ENCODE measurements at places on chromosomes 6 and 20. TPM values are rescaled to one million over a fixed set of nuclear protein-coding genes. Genes with fewer than 3 reads are reported as not detected.
A peak's percentile ranks its signal among the peaks of the same experiment; 100 is the strongest.

The TREML1 gene
- not detected for total RNA-seq

The HLA-DOA gene
- total RNA-seq = not detected

The MATN4 gene
- not detected for total RNA-seq

DNA sequence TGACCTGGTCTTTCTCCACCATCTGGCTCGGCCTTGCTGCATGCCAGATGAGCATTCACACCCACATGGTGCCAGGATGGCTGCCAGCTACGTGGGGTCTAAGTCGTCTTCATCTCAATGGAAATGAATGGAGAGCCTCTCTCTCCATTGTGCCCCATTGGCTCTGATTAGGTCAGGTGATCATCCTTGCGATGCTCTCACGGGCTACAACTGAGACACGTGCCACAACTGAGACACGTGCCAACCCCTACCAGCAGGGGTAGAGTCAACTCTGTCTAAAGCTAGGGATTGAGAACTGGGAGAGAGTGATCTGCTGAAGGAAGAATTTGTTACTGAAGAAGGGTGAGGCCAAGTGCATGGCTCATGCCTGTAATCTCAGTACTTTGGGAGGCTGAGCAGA lies 67.3 kb upstream of the RALY start:
- DNase-seq = no peak

DNA sequence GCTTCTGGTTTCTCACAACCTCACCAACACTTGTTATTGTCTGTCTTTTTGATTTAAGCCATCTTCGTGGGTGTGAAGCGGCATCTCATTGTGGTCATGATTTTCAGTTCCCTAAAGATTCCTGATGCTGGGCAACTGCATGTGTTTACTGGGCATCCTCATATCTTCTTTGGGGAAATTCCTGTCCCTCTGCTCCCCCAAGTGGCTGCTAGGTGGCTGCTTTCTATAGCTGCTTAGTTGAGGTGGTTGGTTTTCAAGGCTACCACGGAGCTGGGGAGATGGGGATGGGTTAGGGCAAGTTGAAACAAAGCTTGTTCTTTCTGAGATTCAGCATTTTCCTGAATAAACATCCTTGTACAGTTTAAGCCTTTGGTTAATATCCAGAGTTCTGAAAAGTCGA lies 403.9 kb upstream of the SULF2 start:
- DNase-seq = peak; percentile 44

GRCh38 chr20:35575958-35576357 lies 34.1 kb downstream of the ERGIC3 start:
- no peak for DNase-seq

- DNase-seq = no peak
Observed at GRCh38 chr6:165823609-165824326, 160.7 kb upstream of the PDE10A start.

DNA sequence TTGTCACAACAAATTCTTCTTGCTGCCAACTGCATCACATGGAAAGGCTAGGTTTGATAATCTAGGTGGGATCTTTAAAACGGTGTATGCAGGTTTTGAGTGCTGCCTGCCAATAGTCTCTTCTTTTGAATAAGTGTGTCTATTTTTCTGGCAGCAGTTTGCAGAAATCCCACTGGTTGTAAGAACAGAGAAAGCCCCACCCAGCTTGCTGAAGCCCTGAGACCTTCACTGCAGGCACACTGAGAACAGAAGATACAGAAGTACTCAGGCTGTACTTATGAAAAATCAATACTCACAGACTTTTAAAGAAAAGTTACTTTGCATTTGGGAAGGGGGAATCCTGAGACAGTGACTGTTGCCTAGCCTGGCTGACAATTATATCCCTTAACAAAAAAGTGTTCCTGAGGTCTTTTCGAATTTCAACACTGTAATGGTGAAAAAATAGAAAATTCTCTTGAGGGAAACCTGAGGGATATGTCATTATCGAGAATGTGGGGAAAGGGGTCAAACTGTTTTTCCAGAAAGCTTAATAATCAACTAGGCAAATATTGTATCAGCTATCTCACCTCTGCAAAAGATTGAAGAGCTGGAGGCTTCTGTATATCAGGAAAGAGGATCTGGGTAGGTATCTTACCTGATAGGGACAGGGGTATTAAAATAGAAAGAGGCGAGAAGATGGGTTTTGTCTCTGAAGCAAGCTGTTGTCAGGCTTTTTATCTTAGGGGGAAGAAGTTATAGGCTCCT lies 199.9 kb downstream of the LRFN2 start:
- no peak for DNase-seq

GRCh38 chr6:168589275-168589674 lies 148.3 kb downstream of the SMOC2 start:
- DNase-seq = no peak

DNA sequence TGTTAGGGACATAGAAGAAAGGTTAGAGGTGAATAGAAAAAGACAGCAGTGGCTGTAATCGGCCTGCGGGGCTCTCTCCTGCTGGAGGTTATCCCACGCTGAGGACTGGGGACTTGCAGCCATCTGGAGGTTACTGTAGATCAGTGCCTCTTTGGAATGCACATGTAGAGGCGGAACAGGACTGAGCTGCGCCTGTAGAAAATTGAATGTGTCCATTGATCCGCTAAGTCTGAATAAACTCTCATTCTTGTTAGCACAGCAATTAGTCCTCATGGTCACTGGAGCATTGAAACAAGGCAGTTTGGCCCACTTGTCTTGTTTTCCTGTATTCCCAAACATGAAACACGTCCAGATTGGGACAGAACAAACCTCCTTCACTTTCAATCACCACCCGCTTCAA lies 46.3 kb upstream of the F13A1 start:
- no peak for DNase-seq

GRCh38 chr6:75114195-75114594 lies 91.7 kb downstream of the COL12A1 start:
- DNase-seq = no peak

- DNase-seq = peak; percentile 2
Observed at GRCh38 chr6:85191656-85192055, 258.2 kb upstream of the NT5E start.

DNA sequence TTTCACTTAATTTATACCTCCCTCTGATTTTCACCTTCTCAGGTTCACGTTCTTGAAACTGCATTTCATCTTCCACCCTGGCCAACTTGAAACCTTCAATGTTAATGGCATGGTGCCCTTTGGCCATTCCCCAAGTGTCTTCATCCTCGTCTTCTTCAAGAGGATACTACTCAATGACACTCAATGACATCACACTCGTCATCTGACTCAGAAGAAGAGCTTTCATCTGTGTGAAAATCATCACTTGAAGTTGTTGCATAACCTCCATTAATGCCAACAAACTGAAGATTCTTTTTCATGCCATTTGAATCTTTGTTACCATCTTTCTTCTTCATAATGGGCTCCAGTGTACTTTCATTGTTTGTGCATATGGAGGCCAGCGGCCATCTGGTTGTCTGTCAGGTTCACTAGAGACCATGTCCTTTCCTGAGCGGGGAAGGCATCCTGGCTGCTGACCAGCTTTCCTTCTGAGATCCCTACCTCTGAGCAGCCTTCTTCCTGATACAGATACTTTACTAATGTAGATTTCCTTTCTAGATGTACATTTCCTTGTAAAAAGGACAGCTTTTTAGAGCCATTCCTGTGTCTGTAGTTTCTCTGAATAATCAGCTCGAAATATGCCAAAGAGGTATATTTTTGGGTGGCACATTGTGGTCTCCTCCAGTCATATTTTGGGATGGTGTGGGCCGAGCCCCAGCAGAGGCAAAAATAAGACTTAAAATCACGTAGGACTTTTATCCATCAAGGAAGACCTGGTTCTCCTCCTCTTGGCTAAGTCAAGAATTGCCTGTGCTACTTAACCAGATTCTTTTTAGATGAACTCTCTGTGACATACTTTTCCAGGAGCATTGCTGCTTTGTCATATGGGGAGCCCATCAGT lies 21.3 kb downstream of the TRMT6 start:
- no peak for DNase-seq

GRCh38 chr20:24135781-24136180 lies 147.2 kb upstream of the GGTLC1 start:
- no peak for DNase-seq

Data from A172 (cell line).